Tongue (tissue), 3 donors: ENCODE measurements at places on chromosomes 12 and 14. TPM values are rescaled to one million over a fixed set of nuclear protein-coding genes. Genes with fewer than 3 reads are reported as not detected.

- DNase-seq = no peak
Measured at GRCh38 chr14:39673270-39673711, 241.1 kb upstream of the FBXO33 start.

DNA sequence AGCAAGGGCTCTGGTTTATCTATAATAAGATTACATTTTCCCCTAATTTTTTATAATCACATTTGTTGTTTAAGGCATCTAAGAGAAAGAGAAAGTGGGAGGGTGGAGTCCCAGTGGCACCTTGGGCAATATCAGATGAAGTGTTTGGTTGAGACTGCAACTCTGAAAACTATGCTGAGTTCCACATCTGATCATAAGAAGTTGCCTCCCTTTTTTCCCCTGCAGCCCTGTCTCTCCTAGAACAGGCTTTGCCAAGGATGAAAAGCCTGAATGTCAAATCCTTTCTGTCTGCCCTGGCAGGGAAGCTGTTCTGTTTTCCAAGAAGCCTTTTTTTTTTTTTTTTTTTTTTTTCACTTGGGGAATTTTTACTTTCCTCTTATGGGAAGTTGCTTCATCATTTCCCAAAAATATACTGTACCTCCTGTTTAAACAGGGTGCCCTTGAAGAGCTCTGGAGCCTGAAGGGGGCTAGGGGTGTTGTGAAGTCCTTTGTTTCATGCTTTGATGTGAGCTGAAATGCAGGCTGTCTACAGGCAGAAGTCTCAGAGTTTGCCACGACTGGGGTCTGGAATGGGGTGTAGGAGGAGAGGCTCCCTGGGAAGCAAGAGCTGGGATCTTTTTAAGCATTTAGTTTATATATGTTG is 71.3 kb downstream of the SUSD6 start:
- DNase-seq = peak; percentile 72

DNA sequence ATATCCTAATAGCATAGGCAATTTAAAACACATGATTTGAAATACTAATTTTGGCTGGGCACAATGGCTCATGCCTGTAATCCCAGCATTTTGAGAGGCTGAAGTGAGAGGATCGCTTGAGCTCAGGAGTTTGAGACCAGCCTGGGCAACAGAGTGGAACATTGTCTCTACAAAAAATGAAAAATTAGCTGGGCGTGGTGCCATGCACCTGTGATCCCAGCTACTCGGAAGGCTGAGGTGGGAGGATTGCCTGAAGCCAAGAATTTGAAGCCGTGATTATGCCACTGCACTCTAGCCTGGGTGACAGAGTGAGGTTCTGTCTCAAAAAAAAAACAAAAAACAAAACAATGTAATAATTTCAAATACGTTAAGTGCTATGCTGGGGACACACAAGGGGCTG is 83.3 kb downstream of the SSPN start:
- no peak for DNase-seq

Gene LRIG3
- 102 TPM for total RNA-seq

Gene WASHC4
- 96.8 TPM for total RNA-seq

DNA sequence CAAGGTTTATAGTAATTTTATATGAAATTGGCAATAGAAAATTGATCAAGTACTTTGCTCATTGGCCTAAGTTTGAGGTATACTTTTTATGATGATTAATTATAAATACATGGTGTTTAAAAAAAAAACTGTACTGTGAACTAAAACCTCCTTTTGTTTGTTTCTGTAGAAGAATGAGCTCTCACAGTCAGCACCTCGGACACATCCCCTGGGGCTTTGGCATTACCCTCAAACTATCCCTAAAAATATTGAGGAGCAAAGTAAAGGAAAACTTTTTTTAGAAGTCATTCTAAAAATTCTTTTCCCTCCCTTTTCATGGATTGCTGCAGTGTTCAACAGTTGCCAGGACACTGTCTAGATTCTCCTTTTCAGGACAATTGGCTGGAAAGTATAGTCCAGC is 183.6 kb downstream of the FBXL14 start:
- DNase-seq = no peak

Gene PIWIL1
- total RNA-seq = not detected

Gene SMCO3
- total RNA-seq = 0.51 TPM

Gene TCL1B
- not detected for total RNA-seq

Gene CLBA1
- 6.4 TPM for total RNA-seq

- DNase-seq = no peak
Measured at GRCh38 chr14:105502446-105503295, 11.6 kb downstream of the TEDC1 start.

Gene LACRT
- not detected for total RNA-seq

DNA sequence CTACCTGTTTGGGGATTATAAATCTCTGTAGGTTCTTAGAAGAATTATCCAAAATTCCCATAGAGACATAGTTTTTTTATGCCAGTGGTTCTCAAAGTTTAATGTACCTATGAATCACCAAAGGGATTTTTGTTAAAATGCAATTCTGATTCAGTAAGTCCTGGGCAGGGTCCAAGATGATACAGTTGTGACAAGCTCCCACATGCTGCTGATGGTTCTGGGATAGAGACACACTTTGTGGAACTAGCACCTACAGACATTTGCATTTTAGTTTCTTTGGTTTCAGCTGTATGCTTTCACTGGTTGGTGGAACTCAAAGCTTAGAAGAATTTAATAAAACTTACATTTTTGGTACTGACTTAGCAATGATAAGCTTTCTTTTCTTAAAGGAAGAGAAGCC is 80.4 kb downstream of the PTCSC3 start:
- DNase-seq = no peak

GRCh38 chr14:70887207-70887681 is 20.0 kb upstream of the PCNX1 start:
- DNase-seq = no peak

DNA sequence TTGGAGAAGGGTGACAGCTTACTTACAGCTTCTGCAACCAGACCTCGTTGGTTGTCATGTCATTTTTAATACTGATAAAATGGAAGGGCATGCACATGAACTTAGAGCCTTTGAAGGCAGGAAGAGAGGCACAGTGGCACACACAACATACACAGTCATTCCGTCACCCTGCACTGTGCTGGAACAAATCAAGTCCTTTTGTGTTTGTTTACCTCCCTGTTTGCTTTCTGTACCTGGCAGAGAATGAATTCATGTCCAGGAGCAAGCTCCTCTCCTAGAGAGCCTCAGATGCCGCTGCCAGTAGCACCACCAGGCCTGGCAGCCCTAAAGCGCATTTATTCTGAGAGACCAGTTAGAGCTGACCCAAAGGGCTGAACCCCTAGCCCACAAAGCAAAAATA is 460.3 kb downstream of the EGLN3 start:
- no peak for DNase-seq

Gene KLHL33
- total RNA-seq = 1.9 TPM

DNA sequence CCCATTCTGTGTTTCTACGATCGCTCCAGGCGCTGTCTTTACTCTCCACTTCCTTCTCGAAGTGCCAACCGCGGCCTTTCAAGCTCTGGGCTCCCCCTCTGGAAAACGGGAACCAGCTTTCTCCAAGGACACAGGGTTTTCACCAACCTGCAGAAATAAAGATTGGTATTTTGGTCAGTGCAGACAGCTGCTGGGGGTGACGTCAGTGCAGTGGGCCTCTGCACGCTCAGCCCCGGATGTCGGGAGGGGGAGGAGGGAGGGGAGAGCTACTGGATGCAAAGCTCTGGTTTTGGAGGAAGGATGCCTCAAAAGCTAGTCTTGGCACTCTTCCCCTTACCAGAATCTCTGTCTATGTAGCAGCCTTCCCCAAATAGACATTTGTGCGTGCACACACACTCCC is 19.9 kb downstream of the HRK start:
- DNase-seq = peak; percentile 80

Gene C12orf50
- not detected for total RNA-seq

GRCh38 chr12:119019166-119019565 is 37.8 kb downstream of the SRRM4 start:
- DNase-seq = peak; percentile 18

DNA sequence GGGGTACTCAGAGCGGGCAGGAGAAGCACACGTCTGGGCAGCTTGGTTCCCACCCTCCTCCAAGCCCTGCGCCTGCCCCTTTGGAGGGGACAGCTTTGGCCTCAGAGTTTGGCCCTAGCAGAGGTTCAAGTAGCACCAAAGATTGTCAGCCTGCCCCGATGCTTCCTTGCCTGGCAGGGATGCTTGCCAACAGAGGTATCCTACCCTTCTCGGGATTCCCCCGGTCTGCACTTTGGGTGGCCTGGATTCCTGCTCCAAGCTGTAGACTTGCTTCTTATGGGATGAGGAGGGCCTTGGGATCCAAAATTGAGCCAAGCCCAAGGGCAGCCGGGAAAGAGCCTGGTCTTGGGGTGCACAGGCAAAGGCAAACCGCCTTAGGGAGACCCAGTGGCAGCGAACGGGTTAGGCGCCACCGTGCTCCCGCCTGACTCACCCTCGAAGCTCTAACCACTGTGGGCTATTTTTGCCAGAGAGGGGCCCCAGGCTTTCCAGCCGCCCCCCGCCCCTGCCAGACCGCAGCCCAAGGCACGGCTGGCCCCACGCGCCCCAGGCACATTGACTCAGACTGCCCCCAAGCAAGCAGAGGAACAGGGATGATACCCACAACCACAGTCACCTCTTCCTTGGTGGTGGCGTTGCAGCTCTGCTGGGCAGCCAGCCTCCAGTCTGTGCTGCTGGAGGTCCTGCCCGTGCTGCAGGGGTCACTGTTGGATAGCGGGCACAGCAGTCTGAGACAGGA is 847 bp upstream of the WNT10B start:
- DNase-seq = no peak

- DNase-seq = no peak
Measured at GRCh38 chr12:94012590-94012989, 135.8 kb upstream of the PLXNC1 start.

DNA sequence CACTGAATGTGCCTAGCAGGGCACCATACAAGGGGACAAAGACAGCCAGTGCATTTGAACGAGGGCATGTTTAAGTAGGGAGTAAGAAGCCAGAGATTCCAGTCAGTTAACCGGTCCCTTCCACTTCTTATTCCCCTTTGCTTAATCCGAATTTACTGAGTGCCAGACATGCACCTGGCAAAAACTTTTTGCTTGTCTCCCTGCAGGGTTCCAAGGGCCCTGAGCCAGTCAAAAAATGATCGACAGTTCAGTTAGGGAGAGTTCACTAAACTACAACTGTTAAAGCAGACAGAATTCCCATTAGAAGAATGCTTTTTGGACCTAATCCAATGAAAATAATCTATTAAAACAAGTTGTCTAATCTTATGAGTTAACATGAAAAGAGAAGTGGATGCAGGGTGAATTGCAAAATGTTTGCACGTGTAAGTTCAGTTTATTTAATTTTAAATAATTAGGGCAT is 193.8 kb downstream of the TMTC2 start:
- peak; percentile 24 for DNase-seq

- DNase-seq = peak; percentile 48
Measured at GRCh38 chr12:58918469-58918844, 1.8 kb downstream of the LRIG3 start.

GRCh38 chr12:116222358-116222757 is 55.1 kb downstream of the MED13L start:
- peak; percentile 82 for DNase-seq

DNA sequence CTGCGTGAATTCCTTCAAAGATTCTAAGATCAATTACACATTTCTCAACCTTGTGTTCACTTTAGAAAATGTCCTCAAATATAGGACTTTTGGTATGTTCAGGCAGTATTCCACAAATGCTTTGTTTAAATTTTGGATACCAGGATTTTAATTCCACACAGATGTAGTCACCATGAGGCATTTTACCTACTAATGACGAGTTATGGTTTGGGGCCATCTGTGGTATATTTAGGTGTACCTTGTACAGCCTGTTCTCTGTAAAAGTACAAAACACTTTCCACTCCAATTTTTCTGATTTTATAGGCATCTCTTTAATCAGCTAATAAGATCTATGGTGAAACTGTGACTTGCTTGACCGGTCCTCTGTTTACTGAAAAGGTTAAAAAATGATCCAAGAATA is 275.7 kb upstream of the PRICKLE1 start:
- DNase-seq = no peak

Gene SERPINA9
- total RNA-seq = not detected

Gene ZNF84
- total RNA-seq = 42.5 TPM

- no peak for DNase-seq
Measured at GRCh38 chr12:117491711-117492110, 130.3 kb upstream of the NOS1 start.

DNA sequence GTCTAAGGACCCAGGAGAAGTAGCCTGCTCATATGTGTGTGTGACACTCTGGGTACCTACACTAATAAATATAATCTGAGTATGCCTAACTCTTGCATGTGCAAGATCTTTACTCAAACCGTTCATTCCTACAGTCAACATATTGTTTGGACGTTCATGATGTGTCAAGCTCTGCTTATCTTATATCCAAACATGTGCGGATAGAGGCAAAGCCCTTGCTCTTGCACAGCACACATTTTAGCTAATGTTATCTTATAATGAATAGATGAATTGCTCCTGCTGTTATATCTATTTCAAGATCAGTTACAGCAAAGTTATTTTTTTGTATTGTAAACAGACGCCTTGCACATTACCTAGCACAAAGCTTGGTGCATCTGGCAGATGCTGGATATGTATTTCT is 228.4 kb upstream of the FLRT2 start:
- DNase-seq = no peak

- DNase-seq = no peak
Measured at GRCh38 chr12:39798977-39799376, 179.4 kb upstream of the ABCD2 start.
